Activated CD4-positive, alpha-beta T cell treated with anti-CD3 and anti-CD28 coated beads for 36 hours (primary cell): ENCODE measurements at places on chromosomes 13 and 19. TPM values are rescaled to one million over a fixed set of nuclear protein-coding genes. Genes with fewer than 3 reads are reported as not detected.

- no peak overlapping the region for H3K4me3 ChIP-seq
- H3K27me3 ChIP-seq = peaks cover 4% of the 10 kb centered on the region
- DNase-seq = no peak
- no peak overlapping the region for H3K27ac ChIP-seq
- no peaks in the 10 kb centered on the region for H3K4me1 ChIP-seq
- H3K36me3 ChIP-seq = no peaks in the 10 kb centered on the region
Observed at GRCh38 chr13:102122147-102122546, 279.7 kb downstream of the FGF14 start.

BICRA gene
- total RNA-seq = 13.3 TPM

TGFBR3L gene
- 2.6 TPM for total RNA-seq

- no peak for DNase-seq
- no peak overlapping the region for H3K27ac ChIP-seq
- no peak overlapping the region for H3K4me3 ChIP-seq
- no peaks in the 10 kb centered on the region for H3K36me3 ChIP-seq
Observed at GRCh38 chr19:397941-398706, 10.8 kb downstream of the C2CD4C start.
